ENCODE measurements at places on chromosomes 4 and X.

GRCh38 chr4:6137027-6137746 is 63.2 kb downstream of the JAKMIP1 start:
- DNase-seq: no peak

GRCh38 chrX:24380262-24381187 is 20.1 kb downstream of the SUPT20HL1 start:
- no peak for DNase-seq

GRCh38 chrX:38327775-38328081 is 419 bp upstream of the RPGR start:
- DNase-seq: no peak

GRCh38 chrX:8939322-8939721 is 94.6 kb downstream of the FAM9B start:
- no peak for DNase-seq

DNA sequence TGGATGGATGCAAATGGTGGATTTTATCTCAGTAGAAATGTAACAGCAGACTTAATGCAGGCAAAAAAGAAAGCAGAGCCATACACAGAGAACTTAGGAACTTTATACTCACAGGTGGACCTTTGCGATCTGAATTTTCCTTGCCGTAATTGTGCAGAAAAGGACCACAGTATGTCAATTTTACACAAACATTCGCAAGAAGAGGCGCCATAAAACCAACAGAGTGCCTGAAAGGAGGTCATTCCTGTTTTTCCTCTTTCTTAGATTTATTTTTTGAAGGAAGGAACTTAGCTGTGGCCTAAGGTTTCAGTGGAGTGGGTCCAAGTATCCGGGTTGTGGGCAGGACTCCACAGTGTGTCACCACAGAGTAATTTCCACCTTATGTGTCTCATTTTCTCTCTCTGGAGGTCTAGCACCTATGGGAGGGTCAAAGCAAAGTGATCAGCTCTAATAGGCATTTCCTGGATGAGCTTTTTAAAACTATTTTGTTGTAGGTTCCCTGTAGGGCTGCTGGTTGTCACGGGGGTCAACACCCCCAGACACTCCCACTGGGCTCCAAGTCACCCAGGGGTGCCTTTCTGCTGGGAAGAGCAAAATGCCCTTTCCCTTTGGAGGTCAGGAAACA is 24.7 kb upstream of the PBDC1 start:
- no peak for DNase-seq

- DNase-seq: no peak
Measured at GRCh38 chrX:69501429-69501828, 2.7 kb upstream of the NALF2 start.

DNA sequence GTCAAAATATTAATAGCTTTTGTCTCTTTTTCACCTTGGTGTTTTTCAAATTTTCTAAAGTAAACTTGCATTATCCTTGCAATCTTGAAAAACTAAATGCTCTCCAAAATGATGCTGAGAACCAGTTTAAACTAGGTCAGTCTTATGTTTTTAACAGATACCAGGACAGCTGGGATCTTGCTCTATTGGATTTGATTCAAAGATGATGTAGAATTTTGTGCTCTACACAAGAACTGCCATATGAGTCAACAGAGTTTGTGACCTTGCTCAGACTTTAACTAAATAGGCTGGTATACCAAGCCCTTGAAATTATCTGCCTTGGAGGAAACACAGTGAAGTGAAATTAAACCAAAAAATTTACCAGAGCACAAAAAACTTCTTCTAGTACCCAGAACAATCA is 991.1 kb downstream of the STPG2 start:
- no peak for DNase-seq

DNA sequence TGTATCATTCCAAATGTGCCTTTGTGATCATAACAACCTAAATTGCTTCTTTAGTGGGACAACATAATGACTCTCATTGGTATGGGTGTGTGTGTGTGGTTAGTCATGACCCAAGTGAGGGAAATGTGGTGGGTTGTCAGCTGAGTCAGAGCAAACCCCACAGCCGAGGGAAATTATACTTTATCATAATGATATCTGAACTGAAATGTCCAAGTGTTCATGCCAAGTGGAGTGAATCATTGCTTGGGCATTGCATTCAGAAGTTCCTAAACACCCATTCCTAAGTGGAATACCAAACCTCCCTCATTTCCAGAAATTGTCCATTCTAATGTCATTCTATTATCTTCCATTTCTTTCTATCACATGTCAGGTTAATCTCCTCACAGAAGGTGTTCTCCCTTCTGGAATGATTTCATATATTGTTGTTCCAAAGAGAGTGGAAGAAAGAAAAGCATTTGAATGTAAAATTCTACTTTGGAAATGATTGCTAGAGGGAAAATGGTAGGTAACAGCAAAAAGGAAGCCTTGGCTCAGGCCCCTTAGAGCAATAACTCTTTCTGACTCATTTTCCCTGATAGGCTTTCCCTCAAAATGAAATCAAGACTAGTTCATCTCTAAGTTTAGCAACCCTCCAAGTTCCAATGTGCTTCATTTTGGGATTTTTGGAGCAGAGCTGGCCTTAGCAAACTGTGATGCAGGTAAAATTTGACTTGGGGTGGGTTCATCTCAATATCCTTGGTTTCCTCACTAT is 230.7 kb upstream of the KCNIP4 start:
- peak; percentile 40 for DNase-seq

GRCh38 chrX:147699061-147699460 is 212.7 kb upstream of the FMR1 start:
- no peak for DNase-seq

DNA sequence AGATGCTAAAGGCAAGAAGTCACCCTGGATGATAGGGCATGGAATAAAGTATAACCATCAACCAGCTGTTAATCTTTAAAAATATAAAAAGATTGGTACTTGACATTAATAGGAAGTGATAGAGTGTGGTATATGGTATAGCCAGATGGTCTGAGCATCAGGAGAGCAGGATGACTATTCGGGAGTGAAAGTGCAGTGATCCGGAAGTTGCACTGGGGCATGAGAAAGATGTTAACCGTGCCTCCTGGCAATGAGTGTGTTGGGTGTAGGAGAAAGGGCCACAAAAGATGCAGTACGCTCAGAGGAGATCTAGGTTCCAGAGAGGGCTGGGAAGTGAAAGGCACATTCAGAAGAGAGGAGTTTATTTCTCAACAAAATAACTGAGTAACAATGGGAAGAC is 65.0 kb downstream of the TSPAN7 start:
- no peak for DNase-seq

DNA sequence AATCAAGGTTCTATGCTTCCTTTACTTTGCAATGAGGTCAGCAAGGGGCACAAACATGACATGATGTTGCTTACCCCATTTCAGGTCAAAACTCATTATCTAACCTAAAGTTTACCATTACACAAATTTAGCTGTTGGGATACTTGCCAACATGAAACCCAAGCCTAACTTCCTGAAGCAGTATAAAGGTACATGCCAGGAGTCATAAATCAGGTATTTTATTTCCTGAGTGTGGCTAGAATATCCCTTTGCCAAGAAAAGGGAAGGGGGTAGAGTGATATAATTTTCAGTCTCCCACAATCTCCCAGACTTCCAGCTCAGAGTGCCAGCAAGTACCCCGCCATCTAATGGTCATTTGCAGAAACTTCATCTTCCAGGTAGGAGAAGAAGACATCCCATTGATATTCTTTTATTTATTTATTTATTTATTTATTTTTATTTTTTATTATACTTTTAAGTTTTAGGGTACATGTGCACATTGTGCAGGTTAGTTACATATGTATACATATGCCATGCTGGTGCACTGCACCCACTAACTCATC is 136.6 kb downstream of the NEXMIF start:
- DNase-seq: no peak

DNA sequence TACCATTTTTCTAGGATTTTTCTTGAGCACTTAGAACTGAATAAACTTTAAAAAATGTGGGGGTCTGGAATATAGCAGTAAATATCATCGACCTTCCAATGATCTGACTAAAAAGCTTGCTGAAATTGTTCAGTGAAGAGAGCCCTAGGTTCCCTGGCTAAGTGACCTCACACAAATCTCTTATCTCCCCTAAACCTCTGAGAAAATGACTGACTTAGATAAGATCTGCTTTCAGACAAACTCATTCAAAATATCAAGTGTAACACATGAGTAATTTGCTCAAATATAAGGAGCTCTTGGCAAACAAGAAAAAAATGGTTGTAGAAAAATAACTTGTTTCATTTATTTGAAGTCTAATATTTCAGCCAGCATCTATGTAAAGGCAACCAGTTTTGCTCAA is 441.7 kb upstream of the SLIT2 start:
- no peak for DNase-seq

DNA sequence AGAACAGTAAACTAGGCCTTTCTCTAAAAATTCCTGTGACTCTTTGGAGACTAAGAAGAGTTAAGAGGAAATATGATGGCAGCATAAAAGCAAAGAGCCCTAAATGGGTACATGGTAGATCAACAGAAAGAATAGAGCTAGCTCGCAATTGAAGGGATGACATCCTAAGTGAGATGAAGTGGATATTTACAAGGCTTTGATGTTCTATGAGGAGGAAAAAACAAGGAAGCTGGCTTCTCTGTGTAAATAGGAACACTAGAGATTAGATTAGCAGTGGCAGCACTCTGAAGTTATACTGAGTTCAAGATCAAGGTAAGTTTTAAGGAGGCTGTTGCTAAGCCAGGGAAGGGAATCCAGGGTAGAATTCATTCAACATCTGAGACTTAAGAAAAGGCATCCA is 73.1 kb upstream of the MBNL3 start:
- DNase-seq: no peak

DNA sequence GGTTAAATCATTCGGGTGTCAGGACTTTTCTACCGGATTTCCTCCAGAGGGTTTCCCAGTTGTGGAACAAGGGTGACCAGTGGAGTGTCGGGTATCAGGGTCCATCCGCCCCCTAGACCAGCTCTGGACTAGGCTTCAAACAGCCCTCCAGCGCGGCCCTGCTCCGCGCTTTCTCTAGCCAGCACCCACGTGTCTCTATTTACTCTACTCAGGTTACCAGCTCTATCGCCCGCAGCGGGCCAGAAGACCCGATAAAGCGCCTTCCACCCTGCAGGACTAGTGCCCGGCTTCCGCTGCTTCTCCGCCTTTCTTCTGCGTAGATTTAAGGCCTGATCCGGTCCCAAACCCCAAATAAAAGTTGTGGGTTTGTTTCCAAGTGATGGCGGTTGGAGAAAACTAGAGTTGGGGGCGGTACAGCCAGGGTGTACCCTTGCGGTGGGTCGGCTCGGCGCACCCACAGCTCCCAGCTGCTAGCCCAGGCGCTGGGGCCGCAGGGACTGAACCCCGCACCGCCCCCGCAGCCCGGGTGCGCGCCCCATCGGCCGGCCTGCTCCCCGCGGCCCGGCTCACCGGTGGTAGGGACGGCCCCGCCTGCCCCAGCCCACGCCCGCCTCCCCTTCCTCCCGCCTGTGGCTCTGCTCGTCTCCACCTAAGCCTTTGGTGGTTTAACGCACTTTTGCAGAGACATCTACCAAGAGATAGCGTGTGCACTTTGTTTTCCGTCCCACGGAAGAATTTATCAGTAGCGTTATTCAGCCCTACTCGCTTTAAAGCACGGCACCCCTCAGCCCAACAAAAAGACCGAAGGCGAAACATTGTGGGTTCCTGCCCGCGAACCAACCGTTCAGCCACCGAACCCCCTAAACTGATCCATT is 2.1 kb downstream of the LEF1 start:
- DNase-seq: peak; percentile 60

- no peak for DNase-seq
Measured at GRCh38 chr4:2768921-2769336, 12.8 kb upstream of the TNIP2 start.

- DNase-seq: no peak
Measured at GRCh38 chrX:70352496-70352895, 62.6 kb downstream of the KIF4A start.

DNA sequence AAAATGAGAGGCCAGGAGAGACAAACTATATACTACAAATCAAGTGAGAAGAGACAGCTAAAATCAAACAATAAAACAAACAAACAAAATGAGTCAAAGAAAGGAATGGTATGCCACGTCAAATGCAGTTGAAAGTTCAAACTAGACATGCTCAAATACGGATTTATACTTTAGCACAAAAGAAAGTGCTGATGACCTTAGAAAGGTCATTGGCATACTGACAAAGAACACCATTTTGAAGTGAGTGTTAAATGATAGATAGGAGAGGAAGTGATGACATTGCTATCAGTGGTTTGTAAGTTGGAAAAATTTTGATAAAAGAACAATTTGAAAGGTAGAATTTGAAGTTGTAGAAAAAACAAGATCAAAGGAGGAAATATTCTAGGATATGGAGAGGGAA is 55.3 kb downstream of the TECRL start:
- no peak for DNase-seq

GRCh38 chrX:44061968-44062614 is 88.9 kb upstream of the NDP start:
- DNase-seq: no peak

- DNase-seq: no peak
Measured at GRCh38 chrX:17656556-17656955, 80.7 kb upstream of the SCML1 start.

- no peak for DNase-seq
Measured at GRCh38 chr4:56692576-56692975, 11.5 kb upstream of the HOPX start.
